Right renal cortex interstitium (tissue), 3 donors: ENCODE measurements at places on chromosomes 4 and X.

GRCh38 chrX:50812995-50813842 lies 775 bp downstream of the SHROOM4 start:
- no peak for DNase-seq

GRCh38 chrX:138853936-138854335 lies 142.4 kb upstream of the FGF13 start:
- DNase-seq, result no peak

DNA sequence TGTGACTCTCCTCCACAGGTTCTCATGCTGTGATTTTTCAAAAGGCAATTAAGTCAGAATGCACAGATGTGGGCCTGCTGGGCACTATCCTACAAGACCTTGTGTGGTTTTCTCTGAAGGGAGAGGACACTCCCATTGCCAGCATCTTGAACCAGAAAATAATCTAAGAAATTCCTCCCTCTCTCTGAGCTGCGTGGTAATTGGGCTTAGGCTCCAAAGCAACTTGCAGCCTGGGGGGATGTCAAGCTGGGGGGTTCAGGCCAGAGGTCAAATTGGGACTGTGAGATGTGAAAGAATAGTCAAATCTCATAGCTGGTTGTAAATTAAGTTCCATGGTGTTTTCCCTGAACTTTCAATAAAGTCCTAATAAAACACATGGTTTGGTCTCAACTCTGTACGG lies 350.6 kb upstream of the SLC7A11 start:
- no peak for DNase-seq

DNA sequence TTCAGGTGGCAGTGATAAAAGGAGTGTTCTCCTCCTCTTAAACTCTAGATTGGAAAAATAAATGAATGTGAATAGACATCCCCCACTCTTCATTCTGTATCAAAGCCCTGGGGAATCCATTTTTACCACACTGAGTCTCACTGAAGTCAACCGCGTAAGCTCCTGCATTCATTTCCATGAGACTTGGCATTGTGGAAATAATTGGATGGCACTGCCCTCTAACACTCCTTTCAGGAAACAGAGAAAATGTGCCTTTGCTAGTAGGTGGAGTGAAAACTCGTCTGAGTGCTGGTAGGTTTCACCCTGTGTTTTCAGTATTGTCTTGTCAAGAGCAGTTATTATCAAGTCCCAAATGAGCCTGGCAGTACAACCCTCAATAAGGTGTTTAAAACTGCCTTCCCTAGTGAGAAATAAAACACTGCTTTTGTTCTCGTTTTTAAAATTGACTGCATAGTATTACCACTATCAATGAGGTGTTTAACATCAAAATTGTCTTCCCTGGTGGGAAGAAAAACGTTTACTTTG lies 9.7 kb upstream of the CDKN2AIP start:
- DNase-seq, result no peak

DNA sequence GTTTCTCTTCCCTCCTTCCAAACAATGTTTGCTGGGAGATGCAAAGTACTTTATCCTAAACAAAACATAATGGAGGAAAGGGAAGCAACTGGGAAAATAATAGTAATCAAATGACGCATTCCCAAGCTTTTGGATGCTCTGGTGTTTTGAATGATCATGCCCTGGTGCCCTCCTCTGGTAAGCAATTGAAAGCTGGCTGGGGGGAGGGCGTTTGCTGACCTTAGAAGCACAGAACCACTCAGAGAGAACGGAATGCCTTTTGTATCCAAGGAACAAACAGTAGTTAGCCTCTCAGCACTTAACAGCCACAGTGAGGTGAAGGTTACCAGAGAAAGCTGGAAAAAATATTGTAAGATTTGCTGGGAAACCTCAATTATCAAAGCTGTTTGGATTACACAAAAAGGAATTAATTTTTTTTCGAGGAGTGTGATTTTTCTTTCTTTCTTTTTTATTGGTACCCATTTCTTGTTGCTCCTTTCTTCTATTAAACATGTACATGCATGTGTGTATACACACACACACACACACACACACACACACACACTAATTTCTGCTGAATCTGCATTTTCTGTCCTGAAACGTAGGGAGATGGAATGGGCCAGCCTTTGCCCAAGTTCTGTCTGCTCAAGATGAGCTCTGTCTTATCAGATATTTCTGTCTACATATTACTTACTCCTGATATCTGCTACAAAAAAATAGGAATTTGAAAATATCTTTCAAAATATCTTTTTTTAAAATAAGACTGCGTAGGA lies 155.8 kb upstream of the IGFBP7 start:
- no peak for DNase-seq

DNA sequence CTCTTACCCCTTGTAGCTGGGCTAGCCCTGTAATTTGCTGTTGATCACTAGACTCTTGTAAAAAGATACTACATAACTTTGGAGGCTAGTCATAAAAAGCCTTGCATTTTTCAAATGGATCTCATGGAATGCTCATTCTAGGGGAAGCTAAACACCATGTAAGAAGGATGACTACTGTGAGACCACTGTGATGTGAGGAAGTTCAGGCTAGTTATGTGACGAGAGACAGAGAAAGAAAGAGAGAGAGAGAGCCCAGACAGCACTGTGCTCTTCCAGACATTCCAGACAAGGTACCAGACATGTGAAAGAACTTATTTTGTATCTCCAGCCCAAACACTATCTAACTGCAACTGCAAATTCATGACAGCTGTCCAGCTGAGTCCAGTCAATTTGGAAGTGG lies 404.6 kb upstream of the PITX2 start:
- no peak for DNase-seq

DNA sequence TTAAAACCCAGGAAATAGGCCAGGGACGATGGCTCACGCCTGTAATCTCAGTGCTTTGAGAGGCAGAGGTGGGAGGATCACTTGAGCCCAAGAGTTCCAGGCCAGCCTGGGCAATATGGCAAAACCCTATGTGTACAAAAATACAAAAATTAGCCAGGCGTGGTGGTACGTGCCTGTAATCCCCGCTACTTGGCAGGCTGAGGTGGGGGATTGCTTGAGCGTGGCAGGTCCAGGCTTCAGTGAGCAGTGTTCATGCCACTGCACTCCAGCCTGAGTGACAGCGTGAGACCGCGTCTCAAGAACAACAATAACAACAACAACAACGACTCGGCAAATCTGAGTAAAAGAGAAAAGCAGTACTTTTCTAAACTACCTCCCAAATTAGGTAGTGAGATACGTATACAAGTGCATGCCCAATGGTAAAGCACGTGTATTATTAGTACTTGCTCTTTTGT lies 13.0 kb upstream of the NDUFC1 start:
- no peak for DNase-seq
